ENCODE measurements at places on chromosomes 3 and 15.

DNA sequence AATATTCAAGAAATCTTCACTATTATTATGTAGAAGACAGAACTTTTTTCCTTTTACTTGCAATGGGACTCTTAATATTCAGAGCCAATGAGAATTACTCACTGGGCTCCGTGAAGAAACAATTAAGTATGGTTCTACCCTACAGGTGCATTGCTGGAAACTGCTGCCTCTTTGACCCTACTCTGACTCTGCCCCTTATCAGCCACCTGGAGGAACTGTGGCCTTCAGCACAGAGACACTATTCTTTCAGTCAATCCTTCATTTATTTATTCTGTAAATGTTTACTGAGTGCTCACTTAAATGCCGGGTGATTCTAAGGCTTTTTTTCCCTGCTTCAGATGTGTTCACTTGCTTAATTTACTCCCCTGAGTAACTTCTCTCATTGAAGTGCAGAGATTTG, 163.2 kb downstream of the SYNPR start:
- DNase-seq: no peak

DNA sequence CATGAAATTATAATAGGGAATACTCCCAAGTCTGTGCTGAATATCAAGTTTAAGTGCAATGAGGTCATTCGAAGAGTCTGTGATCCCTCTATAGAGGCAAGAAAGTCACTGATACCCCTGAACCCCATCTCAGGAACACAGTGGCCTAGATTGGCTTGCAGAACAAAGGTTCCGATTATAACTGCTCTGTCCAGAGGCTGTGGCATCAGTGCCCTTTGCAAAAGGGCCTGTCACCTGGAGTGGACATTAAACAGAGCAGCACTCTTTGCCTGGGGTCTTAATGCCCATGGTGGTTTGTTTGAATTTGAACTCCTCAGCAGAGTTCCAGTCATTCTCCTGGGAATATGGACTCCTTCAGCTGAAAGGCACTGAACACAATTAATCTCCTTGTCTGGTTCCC, 93.9 kb upstream of the SLCO3A1 start:
- DNase-seq: no peak

GRCh38 chr3:31614162-31614921, 81.6 kb downstream of the STT3B start:
- DNase-seq: peak; percentile 26

GRCh38 chr3:37607604-37608003, 254.1 kb upstream of the CTDSPL start:
- no peak for DNase-seq

DNA sequence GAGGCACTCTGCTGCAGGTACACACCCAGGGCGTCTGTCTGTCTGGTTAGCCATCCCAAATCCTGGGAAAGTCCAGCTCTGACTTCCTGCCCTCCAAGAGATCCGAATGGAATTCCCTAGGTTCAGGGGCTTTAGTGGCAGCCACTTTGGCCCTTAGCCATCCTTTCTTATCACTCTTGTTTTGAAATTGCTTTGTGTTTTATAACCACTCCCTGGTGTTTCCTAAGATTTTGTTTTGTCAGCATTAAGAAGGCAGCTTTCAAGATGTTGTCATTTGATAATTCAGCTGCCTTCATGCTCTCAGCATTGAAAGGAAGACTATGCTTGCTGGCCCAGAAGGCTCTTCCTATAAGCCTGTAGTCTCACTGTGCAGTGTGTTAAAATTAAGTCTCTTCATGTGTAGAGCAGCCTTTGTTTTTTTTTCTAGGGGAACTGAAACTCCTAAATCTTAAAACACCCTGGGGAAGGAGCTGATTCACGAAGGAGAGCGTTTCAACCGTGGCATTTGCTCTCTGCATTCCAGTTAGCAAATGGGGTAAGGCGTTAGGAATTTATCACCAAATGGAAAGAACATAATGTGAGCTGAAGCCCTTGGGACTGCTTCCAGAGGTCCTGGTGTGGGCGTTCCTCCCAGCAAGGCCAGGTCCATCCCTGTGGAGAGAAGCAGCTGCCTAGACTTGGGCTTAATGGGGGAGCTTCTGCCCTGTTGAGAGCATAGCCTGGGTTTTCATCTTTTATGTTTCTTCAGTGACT, 14.2 kb upstream of the CLEC3B start:
- peak; percentile 97 for DNase-seq

DNA sequence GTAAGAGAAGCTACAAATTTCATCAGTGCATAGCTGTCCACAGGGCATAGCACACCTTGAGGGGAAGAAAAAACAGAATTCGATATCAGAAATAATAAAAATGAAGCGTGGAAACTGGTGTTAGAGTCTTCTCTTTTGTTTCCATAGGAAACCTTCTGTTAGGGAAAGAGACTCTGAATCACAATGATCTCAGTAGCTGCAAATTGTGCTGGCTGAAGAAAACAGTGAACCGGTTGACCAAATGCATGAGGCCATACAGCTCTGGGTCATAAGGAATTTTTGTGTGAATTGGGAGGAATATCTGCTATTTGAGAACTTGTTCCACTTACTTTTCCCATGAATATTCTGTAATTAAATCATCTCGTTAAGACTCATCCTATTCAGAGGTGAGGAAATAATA, 580.2 kb upstream of the NECTIN3 start:
- DNase-seq: no peak

DNA sequence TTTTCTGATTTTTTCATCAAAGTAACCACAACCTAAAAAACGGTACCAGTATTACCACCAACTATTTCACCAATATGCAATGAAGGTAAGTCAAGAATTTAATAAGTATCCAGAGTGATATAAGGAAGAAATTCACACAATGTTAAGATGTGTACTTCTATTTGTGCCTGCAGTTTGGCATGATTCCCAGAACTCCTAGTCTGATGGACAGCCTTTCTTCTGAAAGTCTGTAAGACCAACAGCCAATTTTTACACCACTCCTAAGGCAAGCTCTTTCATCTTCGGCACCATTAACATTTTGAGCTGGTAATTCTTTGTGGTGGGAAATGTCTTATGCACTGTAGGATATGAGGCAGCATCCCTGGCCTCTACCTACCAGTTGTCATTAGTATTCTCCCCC, 108.3 kb downstream of the VPS13C start:
- DNase-seq: peak; percentile 58

- DNase-seq: peak; percentile 83
Observed at GRCh38 chr15:89003865-89004725, 84.2 kb upstream of the ABHD2 start.

- DNase-seq: no peak
Observed at GRCh38 chr3:4406746-4407568, 60.1 kb downstream of the SUMF1 start.

DNA sequence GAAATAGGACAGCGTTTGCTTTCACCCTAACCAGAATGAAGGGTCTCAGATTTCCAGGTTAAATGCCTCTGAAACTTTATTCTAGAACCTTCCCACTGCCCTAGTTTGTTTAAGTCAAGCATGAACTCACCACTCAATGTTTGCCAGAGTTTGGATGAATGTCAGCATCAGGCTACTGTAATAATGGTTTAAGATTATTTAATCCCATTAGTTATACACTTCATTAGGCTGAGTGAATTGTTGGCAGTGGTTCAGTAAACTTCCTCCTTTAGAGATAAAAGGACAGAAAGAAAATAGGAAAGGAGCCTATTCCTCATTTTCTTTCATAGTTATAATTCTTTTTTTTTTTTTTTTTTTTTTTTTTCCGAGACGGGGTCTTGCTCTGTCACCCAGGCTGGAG, 401.9 kb upstream of the TPRG1 start:
- no peak for DNase-seq
